ENCODE measurements at places on chromosomes 7 and 10. TPM values are rescaled to one million over a fixed set of nuclear protein-coding genes. Genes with fewer than 3 reads are reported as not detected.

GRCh38 chr7:96995406-96996110 lies 9.8 kb upstream of the DLX6 start:
- no peak for ATAC-seq

DNA sequence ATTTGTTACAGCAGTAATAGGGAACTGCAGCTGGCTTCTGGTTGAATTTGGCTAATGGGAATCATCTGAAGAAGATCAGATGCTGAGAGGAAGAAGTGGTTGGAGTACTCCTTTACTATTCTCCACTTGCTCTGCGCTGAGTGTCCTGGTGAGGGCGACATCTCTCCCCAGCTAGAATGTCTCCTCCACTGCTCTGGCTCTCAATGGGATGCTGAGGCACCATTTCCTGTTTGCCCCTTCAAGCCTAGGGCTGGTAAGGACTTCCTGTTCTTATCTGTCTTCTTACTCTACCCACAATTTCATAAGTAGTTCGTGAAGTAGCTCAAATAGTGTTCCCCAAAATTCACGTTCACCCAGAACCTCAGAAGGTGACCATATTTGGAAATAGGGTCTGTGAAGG lies 43.2 kb upstream of the TES start:
- peak; percentile 67 for ATAC-seq

DNA sequence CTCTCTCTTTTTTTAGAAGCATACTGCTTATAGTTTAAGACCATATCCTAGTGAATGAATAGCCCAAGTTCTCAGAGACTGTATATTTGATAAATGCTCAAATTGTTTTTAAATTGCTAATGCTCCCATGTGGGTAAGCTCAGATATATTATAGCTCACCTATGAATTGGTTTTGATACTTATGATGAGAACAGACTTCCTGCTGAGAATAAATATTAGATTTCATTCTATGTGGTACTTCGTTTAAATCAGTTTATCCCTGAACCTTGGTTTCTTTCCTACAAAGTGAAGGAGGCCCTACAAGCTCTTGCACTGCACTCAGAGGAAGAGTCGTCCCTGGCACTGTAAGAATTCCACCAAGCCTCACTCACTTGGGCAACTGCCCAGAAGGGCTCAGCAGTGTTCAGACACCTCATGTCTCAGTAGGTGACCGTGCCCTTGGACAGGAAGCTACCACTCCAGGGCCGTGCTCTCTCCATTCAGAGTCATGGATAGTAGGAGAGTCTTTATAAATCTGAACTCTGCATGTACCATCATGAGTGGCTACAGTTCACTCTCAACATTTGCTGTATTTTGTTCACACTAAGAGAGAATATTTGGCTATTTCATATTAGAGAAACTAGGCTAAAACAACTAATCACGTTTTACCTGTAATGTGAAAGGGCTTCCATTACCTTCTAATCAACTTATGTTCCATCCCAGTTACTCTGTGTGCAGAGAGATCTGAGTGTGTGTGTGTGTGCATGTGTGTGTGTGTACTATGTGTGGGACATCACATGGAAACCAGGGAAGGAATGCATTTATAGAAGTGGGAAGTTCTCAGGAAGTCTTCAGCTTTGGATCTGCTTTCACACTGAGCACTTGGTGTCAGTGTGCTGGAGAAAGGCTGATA lies 93.8 kb downstream of the PTPRE start:
- ATAC-seq = no peak

GRCh38 chr7:81883801-81884393 lies 114.0 kb upstream of the HGF start:
- no peak for ATAC-seq

- peak; percentile 59 for ATAC-seq
Observed at GRCh38 chr7:74575083-74575784, 82.3 kb upstream of the GTF2I start.

The CDHR1 gene
- total RNA-seq = 0.11 TPM

GRCh38 chr7:102413611-102414010 lies 17.4 kb downstream of the PRKRIP1 start:
- ATAC-seq = no peak

The HOXA1 gene
- 0.39 TPM for total RNA-seq

- ATAC-seq = peak; percentile 48
Observed at GRCh38 chr7:140209866-140210609, 33.3 kb upstream of the KDM7A start.

DNA sequence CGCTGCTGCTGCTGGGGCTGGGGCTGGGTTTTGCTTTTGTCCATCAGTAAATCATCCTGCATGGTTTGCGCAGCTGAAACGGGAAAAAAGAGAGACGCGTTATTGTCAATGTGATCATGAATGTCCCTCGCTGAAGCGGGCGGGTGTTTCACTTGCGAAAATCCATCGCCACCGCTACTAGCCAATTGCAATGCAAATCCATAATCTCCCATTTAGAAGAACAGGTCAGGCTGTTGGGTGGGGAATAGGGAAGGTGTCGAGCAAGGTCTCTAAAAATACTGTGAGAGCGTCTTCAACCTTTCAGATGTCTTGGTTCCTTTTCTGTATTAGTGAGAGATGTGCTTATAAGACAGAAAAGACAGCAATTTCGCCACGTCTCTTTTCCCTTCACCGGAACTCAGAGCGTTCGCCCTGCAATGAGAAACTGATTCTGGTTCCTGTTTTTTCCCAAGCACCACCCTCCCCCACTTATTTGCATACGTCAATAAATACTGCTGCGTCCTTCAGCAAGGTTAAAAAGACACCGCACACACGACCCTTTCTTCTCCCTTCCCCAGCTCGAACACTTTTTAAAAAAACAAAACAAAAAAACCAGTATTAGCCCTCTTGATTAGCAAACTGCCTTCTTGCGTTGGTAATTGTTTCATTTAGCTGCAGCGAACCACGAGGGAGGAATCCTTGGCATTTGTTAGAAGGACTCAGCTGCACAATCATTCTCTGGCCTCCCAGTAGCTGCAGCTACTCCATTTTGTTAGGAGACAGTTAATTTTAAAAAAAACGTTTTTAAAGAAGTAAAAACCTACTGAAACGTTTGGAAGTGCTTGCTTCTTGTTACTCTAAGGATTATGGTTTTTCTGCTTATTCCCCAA lies 50.4 kb downstream of the CPEB3 start:
- peak; percentile 52 for ATAC-seq

- peak; percentile 95 for ATAC-seq
Observed at GRCh38 chr10:122551450-122551849, 9.1 kb upstream of the DMBT1 start.

The AKR1C8 gene
- 1.1 TPM for total RNA-seq

GRCh38 chr10:71264345-71265200 lies 52.2 kb downstream of the UNC5B start:
- no peak for ATAC-seq

The PLCE1 gene
- 0.09 TPM for total RNA-seq

DNA sequence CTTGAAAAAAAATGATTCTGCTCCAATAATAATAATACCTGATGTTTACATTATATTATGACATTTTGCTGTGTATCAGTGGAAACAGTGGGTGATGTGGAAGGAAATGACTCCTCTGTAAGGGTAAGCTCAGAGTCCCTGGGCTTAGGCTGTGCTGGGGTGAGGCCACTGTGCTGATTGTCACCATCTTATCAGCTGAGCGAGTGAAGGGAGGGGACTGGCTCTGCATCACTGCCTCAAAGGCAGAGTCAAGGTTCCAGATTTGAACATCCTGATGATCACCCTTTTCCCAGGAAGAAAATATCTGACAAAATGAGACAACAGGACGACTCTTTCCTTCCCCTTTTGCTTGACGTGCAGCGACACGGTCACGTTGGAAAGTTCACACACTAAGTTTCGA lies 24.0 kb upstream of the HABP2 start:
- ATAC-seq = no peak

- ATAC-seq = no peak
Observed at GRCh38 chr10:118277871-118278270, 64.3 kb downstream of the FAM204A start.

All from activated T-helper 17 cell treated with anti-CD3 and anti-CD28 coated beads, Interleukin-2, amount 50 U/mL, for 72 hours (primary cell).